ENCODE measurements at places on chromosomes 16 and 17. TPM values are rescaled to one million over a fixed set of nuclear protein-coding genes. Genes with fewer than 3 reads are reported as not detected.

DNA sequence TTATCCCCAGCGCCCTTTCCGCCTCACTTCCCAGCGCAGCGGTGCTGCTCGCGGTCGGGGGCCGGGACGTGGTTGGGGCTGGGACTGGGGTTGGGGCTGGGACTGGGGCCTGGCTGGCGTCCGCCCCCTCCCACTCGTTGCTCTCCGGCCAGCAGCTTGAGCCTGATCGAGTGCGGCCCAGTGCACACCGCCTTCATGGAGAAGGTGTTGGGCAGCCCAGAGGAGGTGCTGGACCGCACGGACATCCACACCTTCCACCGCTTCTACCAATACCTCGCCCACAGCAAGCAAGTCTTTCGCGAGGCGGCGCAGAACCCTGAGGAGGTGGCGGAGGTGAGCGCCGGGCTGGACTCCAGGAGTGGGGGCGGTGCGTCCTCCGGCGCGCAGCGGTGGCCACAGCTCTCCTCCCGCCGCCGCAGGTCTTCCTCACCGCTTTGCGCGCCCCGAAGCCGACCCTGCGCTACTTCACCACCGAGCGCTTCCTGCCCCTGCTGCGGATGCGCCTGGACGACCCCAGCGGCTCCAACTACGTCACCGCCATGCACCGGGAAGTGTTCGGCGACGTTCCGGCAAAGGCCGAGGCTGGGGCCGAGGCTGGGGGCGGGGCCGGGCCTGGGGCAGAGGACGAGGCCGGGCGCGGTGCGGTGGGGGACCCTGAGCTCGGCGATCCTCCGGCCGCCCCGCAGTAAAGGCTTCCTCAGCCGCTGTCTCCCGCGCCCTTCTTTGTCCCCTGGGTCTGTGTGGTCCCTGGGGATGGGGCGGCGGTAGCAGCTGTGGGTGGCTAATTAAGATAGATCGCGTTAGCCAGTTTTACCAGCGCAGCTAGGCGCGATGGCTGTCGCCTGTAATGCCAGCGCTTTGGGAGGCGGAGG lies 1.8 kb downstream of the HSD17B1 start:
- peak; percentile 74 for DNase-seq

GRCh38 chr16:1950559-1950958 lies 3.9 kb downstream of the RPL3L start:
- no peak for DNase-seq

DNA sequence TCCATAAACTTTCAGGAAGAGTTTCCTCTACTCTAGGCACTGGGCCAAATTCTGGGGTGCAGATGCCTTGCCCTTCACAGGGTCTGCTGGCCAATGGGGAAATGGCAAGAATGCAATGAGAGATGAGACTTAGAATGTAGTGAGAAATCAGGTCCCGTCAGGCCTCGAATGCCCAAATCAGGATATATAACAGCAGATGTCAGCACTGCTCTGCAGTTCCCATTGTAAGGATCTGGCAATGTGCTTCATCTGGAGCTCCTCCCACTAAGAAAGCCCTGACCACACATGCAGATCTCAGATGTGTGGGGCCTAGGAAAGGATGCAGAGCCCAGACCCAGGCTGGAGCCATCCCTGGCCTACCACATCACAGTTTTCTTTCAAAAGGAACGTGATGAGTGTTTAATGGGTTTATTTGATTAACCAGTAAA lies 13.9 kb upstream of the LPCAT2 start:
- peak; percentile 78 for DNase-seq

DNA sequence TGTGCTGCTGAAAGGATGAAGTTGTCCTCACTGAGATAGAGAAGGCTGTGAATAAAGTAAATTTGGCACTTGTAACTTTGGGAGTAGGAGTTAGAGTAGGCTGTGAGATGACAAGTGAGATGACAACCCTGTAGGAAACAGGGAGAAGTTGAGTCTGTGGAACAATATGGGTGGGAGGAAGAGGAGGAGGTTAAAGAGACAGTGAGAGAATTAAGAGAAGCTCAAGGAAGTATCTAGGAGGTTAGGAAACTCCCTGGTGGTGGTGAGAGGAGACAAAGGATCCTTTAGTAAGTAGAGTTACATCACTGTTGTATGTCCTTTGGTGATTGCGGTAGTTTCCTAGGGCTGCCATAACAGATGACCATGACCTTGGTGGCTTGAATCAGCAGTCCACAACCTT lies 10.7 kb upstream of the HSD17B2 start:
- DNase-seq: no peak

DNA sequence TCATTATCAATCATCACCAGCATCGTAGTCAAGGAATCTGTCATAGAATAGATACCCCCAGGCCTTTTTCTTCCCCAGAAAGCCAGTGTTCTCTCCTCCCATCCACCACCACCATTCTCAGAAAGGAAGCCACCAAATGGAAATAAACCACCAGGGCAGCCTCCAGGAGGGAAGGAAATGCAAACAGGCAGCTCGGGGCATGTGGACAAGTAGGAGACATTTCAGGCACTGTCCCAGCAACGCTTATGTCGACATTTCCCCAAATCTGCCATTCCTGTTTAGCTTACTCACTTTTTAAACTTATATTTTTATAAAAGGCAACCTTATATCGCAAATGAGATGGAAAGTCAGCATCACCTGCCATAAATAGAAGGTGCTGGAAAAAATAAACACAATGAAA lies 15.8 kb downstream of the EMP2 start:
- peak; percentile 27 for DNase-seq

DNA sequence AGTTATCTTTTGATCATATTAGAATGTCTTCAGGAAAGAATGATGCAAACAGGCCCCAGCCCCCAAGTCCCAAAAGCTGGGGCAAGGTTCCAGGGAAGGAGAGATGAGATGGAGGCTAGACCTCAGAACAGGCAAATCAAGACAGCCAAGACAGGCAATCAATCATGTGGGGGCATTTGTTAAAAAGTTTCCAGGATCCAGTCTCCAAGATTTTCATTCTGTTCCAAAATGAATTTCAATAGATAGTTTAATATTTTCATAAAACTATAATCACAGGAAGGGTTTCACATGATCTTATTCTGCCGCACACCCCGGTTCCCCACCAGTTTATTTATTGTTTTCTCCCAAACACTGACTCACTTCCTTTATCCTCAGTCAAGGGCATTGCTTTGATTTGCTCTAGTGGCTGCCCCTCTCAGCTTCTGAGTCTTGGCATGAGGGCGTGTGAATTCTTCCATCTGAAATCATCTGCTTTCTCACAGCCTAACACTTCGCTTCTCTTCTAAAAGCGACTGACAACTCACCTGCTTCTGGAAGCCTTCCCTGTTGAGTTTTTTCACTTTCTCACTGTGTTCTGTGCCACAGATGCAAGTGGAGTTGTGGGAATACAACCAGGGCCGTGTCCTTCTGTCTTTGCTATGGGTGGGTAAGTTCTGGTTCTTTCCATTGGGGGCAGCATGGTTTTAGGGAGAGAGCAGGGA lies 12.2 kb upstream of the TERF2 start:
- DNase-seq: peak; percentile 89

- peak; percentile 54 for DNase-seq
These were observed 386.2 kb downstream of the SNX29 start for GRCh38 chr16:12362482-12363458.

DNA sequence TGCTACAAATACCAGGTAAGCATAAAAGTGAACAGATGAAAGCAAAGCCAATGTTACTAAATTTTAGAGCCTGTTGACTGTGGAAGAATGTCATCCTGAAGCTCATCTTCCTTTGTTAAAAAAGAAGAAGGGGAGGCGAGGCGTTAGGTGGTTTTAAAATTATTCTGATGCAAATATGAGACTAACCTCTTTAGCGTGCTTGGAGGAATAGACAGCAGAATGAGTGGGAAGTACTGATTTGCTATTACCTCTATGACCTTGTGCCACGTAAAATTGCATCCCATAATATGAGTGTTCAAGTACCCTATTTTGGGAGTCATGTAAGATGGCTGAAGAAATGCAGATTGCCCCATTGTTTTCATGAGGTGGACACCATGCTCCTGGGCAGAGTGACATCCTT lies 95.7 kb downstream of the ELAC2 start:
- DNase-seq: no peak

DNA sequence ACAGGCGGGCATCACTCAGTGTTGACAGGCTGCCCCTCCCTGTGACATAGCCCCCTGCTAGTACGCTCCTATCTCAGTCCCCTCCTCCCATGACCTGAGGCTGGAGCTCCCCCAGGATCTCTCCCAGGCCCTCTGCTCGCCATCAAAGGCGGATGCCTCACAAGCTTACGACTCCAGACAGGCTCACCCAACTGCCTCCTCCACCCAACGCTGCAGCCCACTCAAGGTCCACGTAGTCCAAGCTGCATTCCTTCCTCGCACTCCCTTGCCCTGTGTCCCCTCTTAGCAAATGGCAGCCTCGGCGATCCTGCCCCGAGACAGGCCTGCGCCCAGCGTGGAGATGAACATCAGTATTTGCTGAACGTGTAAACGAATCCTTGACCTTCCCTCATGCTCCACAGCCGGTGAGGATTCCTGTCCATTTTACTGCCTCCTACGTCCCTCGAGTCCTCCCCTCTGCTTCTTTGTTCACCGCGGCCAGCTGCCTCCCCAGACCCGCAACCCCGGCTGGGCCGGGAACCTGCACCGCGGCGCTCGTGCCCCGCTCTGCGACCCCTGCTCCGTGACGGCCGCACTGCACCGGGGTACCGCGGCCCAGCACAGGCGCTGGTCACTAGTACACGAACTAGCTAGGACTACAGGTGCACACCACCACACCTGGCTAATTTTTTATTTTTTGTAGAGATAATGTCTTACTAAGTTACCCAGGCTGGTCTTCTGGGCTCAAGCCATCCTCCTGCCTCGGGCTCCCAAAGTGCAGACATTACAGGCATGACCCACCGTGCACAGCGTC lies 838 bp upstream of the TMEM97 start:
- DNase-seq: no peak

DNA sequence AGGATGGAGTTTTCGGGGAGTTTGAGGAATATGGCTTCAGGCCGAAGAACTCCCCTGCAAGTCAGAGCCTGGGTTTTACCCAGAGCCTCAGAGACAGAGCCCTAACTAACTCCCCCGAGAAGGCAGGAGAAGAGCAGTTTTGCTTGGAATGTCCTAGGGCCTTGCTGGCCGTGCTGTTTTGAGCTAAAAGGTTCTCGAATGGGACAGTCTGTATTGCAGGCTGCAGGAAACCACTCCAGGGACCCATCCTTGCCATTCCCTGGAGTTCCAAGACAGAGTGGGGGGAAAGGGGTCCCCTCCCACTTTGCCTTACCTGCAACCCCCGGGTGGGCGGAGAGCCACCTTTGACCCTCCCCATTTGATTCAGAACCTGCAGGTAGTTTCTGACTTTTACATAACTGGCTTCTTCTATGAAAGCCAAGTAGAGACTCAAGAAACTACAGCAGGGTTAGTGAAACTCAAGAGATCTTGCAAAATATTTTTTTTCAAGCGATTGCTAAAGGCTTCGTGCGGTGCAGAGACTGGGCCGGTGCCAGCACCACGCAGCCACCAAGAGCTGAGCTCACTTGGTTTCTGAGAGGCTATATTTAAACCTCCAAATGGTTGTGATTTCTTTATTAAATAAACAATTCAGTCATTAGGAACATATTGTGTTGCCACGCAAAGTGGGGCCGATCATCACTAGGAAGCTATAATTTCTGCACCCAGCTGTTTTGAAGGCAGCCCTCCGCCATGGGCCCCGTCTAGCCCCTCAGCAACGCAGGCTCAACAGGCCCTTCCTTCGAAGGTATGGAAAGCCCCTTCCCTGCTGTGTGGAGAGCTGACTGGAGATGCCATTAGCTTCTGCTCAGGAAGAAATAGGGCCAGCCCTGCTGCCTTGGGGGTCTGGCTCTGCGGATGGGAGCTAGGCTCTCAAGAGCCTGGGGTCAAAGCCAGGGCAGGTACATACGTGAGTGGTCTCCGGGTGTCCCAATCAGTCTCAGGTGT lies 223.0 kb downstream of the NTN1 start:
- no peak for DNase-seq

- peak; percentile 74 for DNase-seq
These were observed 266.7 kb upstream of the CDH11 start for GRCh38 chr16:65388592-65388991.

DNA sequence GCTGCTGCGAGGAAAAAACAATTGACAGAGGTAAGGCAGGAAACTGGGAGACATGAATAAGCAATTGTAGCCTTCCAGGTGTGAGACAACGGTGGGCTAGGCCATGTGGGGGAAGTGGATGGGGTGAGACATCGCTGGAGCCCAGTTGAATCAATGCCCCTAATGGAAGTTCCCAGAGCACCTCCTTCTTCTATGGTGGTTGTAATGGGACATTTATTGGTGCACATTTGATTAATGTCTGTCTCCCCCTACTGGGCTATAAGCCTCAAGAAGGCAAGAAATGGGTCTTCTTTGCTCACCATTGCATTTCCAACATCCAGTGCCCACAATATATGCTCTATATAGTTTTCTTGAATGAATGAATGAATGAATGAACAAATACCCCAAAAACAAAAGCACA lies 22.7 kb upstream of the CD300E start:
- peak; percentile 50 for DNase-seq

DNA sequence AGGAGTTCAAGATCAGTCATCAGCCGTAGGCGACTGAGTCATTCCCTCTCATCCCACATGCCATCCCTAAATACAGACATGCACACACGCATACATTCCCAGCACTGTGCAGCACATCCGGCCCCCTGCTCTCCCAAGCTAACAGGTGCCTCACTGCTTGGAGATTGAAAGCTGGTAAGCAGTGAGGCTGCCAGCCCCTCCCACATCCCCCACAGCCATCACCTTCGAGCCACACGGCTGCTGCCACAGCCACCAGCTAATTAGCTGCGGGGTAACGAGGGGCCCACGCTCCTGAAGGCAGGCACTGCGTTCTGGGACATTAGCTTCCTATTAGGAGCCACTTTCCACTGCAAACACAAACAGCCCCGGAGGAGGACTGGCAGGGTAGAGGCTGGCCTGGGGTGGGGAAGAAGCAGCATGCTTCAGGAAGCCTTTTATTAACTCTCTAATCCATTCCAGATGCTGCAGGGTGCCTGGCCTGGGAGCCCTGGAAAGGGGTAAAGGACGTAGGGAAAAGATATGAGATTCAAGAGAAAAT lies 179.6 kb downstream of the CCT6B start:
- peak; percentile 89 for DNase-seq

DNA sequence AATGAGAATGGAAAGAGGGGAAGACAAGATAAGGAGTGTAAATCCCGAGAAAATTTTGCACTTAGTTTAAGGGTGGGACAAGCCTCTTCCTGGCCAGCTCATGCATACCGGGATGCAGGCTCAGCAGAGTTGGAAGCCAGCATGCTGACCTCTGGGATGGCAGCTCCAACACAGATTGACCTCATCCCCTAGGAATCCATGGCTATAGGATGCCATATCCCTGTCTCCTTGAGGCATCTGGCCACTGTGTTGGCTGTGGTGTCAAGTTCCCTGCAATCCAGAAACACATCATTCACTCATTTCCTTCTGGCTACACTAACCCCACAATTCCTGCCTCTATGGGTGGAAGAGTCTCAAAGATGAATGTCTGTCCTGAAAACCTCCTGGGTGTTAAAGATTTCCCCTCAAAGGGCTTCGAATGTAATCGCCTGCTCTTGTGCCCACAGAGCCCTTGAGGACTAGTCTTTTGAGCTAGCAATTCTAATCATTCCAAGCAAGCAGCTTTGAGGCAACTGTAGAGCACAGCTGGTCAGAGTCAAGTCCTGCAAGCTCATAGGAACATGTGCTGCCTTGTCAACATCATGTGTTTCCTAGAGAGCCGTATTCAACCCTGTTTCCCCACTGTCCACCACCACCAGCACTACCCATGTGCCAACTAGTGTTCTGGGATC lies 141.4 kb downstream of the PMP22 start:
- peak; percentile 27 for DNase-seq

The DPEP3 gene
- not detected for total RNA-seq

The CPHXL2 gene
- not detected for total RNA-seq

The SGCA gene
- total RNA-seq: not detected

The EFNB3 gene
- total RNA-seq: 1.1 TPM

The STX1B gene
- total RNA-seq: 0.37 TPM

The MYH1 gene
- total RNA-seq: not detected

The KRTAP29-1 gene
- not detected for total RNA-seq

The SOX15 gene
- not detected for total RNA-seq

The FNDC8 gene
- not detected for total RNA-seq

The KRTAP1-1 gene
- total RNA-seq: not detected
